ENCODE measurements at places on chromosomes 7 and 10. TPM values are rescaled to one million over a fixed set of nuclear protein-coding genes. Genes with fewer than 3 reads are reported as not detected.

ZNF727 gene
- 0.66 TPM for total RNA-seq

SPDYE2B gene
- total RNA-seq: not detected

CTAGE15 gene
- total RNA-seq: 1.8 TPM

TMEM213 gene
- not detected for total RNA-seq

FEZF1 gene
- 0.27 TPM for total RNA-seq

JAZF1 gene
- 29.4 TPM for total RNA-seq

MKX gene
- total RNA-seq: 13.1 TPM

ADAM8 gene
- 4.0 TPM for total RNA-seq

PAPSS2 gene
- 15.2 TPM for total RNA-seq

OR2A1 gene
- total RNA-seq: 0.44 TPM

ERLIN1 gene
- total RNA-seq: 37.0 TPM

SPDYE11 gene
- not detected for total RNA-seq

UNCX gene
- 1.3 TPM for total RNA-seq

IDI2 gene
- total RNA-seq: not detected

CCDC172 gene
- total RNA-seq: not detected

IGF2BP3 gene
- 37.9 TPM for total RNA-seq

ACTL6B gene
- total RNA-seq: 14.7 TPM

ITIH5 gene
- total RNA-seq: 49.9 TPM

PIP gene
- total RNA-seq: not detected

NAMPT gene
- total RNA-seq: 98.7 TPM

FGFBP3 gene
- 15.3 TPM for total RNA-seq

SLC26A3 gene
- not detected for total RNA-seq

TAS2R41 gene
- not detected for total RNA-seq

SUN1 gene
- total RNA-seq: 474 TPM

MCM10 gene
- total RNA-seq: 4.1 TPM

LIPK gene
- total RNA-seq: not detected

NANOS1 gene
- 10.8 TPM for total RNA-seq

TEX47 gene
- total RNA-seq: not detected

GBX1 gene
- total RNA-seq: not detected

RNLS gene
- 14.6 TPM for total RNA-seq

ZNF736 gene
- 66.8 TPM for total RNA-seq

NYAP1 gene
- total RNA-seq: 6.0 TPM

Data from camera-type eye (tissue), 1 donor.